ENCODE measurements at places on chromosomes 7 and 10. TPM values are rescaled to one million over a fixed set of nuclear protein-coding genes. Genes with fewer than 3 reads are reported as not detected.

GRCh38 chr7:33559324-33559710, 346.0 kb upstream of the BMPER start:
- DNase-seq, result no peak

DNA sequence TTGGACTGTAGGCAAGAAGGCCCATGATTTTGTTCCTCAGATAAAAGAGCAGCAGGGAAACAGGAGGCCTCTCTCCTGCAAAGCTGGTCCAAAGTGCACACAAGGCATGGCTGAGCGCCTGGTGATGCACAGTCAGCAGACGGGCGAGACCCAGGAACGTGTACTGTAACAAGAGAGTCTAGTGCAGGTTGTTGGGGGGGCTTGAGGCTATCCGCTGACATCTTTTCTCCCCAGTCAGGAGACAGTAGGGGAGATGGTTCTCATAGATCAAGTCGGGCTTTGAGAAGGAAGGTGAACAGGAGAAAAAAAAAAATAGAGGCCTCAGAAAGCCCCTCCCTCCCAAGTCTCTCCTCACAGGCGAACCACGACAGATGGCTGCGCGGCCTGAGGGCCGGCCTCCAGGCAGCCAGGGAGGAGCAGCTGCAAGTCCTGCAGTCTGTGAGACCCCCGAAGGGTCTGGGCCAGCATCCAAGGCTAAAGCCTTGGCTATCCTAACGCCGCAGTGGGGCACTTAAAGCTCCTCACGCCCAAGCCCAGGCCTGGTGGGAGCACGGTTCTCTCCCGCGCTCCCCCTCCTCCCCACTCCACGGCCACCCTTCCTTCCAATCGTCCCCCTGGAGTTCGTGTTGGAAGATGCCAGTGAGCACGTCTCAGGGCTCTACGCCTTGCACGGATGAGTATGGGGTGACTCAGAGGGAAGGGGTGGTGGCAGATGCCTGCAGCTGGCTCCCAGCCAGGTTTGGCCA, 68.3 kb downstream of the PRKAG2 start:
- DNase-seq, result no peak

GRCh38 chr10:17435187-17435586, 19.2 kb downstream of the ST8SIA6 start:
- no peak for DNase-seq

DNA sequence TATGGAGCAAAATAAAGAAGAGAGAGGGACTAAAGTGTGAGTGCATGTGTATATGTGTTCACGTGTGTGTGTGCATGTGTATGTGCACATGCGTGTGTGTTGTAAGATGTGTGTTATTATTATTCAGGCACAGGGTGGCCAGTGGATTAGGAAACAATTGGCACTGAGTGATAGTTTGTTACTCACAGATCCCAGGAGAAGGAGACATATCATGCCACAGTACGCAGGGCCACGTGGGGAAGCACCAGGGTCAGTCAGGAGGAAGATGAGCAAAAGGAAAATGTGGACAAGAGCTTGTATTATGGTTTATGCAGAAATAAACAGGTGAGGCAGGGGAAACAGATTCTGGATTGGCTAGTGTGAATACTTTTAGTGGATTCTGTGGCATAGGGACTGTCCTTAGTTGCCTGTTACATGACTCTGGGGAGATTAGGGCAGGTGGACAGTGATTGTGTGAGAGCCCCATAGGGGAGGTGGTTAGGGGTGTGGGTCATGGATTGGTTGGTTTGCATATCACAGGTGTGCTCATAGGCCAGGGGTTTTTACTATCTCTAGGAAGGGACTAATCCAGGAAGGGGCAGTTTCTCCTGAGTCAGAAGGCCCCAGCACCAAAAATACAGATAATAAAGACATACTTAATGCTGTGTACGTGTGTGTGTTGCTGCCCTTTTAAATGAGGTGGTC, 90.0 kb downstream of the PLXDC2 start:
- no peak for DNase-seq

GRCh38 chr10:102705531-102705930, 8.7 kb downstream of the ARL3 start:
- no peak for DNase-seq

GRCh38 chr7:149772241-149772955, 990 bp downstream of the ZNF467 start:
- DNase-seq, result no peak

- DNase-seq, result no peak
Observed at GRCh38 chr10:70272925-70273316, 10.9 kb downstream of the NPFFR1 start.

DNA sequence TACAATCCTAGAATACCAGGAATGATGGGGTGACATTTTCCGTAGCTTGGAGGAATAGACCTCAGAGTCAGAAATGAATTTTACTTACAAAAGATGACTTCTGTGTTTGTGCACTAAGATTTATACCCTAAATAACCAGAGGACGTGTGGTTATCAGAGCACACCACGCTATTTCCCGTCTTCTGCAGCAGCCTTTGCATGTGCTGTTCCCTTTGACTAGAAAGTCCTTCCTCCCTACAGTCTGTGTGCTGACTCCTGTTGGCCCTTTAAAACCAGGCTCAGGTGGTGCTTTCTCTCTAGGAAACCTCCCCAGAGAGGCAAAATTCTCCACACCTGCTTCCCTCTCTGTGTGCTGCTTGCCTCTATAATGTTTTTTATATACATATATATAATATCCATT, 73.3 kb upstream of the SMNDC1 start:
- DNase-seq, result no peak

- no peak for DNase-seq
Observed at GRCh38 chr10:13315361-13315760, 15.5 kb upstream of the PHYH start.

DNA sequence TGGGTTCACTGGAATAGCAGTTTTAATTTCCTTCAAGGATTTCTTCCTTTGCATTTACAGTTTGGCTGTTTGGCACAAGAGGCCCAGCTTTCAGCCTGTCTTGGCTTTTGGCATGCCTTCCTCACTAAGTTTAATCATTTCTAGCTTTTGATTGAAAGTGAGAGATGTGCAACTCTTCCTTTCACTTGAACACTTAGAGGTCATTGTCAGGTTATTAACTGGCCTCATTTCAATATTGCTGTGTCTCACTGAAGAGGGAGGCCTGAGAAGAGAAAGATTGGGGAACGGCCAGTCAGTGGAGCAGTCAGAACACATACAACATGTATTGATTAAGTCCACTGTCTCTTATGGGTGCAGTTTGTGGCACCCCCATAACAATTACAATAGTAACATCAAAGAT, 33.9 kb downstream of the PTTG1IP2 start:
- no peak for DNase-seq

- no peak for DNase-seq
Observed at GRCh38 chr7:156158213-156158612, 345.9 kb upstream of the SHH start.

- no peak for DNase-seq
Observed at GRCh38 chr10:5445006-5445405, 32.6 kb downstream of the NET1 start.

- no peak for DNase-seq
Observed at GRCh38 chr7:126799541-126799940, 453.2 kb downstream of the GRM8 start.

GRCh38 chr7:82722946-82723345, 279.4 kb upstream of the CACNA2D1 start:
- no peak for DNase-seq

GRCh38 chr10:129483430-129484010, 16.5 kb downstream of the MGMT start:
- no peak for DNase-seq

GRCh38 chr10:95513941-95514392, 47.2 kb downstream of the SORBS1 start:
- DNase-seq, result no peak

DNA sequence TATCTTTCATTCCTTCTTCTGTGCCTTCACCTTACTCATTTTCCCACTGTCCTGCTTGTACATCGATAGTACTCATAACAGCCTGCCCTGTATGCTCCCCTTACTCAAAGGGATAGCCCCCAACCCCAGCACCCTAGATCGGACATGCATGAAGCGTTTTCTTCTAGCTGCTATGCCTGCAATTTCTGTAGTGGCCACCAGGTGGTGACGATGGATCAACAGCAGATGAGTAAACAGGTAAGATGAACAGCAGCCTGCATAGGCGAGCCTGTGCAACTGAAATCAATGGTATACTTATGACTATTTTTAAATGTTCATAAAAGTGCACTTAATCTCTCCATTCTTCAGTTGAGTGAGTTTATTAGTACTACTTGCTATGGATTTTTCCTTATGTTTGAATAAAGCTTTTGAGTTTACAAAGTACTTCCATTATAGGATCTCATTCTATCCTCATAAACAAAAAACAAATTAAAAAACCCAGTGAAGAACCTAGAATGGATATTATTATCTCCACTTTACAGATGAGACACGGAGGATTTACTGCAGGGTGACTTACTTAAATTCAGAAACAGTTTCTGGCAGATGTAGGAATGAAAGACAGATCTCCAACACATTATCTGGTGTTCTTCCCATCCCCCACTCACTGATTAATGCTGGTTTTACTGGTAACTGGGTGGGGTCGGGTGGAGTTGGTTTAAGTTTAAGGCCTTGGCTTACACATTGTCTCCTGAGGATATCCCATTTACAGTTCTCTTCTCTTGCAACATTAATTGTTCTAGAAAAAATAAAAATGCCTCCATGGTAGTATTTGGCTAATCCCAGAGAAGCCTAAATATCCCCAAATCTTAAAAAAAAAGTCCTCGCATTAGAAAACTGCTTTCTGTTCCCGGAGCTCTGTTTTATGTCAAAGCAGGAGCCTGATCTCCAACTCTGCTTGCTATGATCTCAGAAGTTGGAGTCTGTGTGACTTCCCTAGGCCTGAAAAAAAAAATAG, 222.1 kb downstream of the GLI3 start:
- no peak for DNase-seq

DNA sequence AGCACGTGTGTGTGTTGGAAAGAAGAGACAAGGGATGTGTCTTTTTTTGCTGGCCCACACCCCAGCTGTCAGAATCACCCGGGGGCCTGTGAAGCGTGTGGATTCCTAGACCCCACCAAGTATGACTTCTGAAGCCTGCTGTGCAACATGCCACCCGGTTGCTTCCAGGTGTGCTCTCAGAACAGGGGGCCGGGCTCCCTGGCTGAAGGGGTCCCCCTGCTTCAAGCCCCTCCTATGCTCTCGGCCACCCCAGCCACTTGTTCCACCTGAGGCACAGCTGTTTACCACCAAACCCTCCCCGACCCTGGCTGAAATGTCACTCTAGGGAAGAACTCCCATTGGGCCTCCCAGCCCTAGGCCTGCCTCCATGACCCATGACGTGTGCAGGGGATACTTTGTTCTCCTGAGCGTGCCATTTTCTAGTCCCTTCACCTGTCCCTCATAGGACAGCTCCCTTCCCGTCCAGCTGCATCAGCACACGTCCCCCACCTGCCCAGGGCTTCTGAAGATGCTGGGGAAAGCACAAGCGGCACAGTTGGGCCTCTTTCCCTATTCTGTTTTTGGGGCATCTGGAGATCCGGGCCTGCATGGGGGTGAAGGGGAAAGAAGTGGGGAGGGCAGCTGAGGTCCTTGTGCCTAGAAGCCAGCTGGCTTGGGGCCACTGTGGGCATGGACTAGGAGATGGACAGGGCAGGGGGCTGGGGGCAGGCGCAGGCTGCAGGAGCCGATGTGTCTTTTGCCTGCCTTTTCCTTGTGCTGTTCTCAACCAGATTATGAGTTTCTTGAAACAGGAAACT, 33.3 kb downstream of the CRHR2 start:
- no peak for DNase-seq

DNA sequence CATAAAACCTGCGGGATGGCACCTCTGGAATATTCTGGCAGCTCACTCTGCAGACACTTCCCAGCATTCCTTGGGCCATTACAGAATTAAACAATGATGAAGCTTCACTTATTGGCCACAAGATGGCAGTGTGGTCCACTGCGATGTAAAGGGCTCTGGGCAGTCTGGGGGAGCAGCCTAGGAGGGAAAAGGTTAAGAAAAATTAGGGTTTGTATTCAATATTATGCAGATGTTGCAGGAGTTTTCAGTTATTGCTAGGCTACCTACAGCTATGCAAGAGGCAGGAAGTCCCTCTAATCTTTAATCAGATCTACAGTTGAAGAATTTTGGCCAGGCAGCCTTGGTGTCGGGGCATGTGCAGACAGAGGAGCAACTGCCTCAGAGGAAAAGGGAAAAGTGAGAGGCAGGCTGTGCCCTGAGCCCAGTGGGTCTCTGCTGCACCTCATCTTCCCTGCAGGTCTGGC, 233.2 kb upstream of the PRSS1 start:
- no peak for DNase-seq

DNA sequence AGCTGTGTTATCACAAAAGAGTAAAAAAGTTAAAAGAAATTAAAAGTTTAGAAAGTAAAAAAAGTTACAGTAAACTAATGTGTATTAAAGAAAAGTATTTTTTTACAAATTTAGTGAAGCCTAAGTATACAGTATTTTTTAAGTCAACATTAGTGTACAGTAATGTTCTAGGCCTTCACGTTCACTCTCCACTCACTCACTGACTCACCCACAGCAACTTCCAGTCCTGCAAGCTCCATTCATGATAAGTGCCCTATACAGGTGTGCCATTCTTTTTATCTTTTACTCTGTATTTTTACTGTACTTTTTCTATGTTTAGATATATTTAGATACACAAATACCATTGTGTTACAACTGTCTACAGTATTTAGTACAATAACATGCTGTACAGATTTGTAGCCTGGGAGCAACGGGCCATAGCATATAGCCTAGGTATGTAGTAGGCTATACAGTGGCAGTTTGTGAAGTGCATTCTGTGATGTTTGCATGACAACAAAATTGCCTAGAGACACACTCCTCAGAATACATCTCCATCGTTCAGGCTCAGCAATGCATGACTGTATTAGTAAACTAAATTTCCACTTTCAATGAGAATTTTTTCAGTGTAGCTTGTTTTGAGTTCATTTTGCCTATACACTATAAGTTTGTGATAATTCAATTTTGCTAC, 539.9 kb upstream of the C7orf33 start:
- DNase-seq, result no peak

GRCh38 chr10:93977442-93977841, 16.3 kb upstream of the PLCE1 start:
- no peak for DNase-seq

GRCh38 chr7:121610243-121610642, 214.1 kb upstream of the FAM3C start:
- no peak for DNase-seq

DNA sequence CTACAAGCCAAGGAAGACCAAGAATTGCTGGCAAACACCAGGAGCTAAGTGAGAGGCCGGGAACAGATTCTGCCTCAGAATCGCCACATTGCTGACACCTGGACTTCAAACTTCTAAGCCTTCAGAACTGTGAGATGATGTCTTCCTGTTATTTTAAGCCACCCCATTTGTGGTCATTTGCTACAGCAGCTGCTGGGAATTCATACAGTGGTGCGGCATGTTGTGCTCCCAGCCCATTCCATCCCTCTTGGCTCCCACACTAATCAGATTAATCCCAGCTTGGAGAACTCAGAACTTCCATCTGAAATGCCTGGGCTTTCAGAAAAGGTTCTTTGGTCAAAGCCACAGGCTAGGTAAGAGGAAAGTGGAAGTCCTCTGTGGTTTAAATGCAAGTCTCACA, 24.9 kb downstream of the TCAF1 start:
- DNase-seq, result no peak

Gene PDK4
- 0.40 TPM for total RNA-seq

Gene HYAL4
- not detected for total RNA-seq

Gene DMBT1
- total RNA-seq, result 0.03 TPM

Gene CALML3
- not detected for total RNA-seq

Gene NEUROD6
- not detected for total RNA-seq

Gene PON3
- not detected for total RNA-seq

Gene LEP
- not detected for total RNA-seq

Gene HOXA5
- not detected for total RNA-seq

Gene PILRB
- total RNA-seq, result 48.8 TPM

Gene ZNF467
- total RNA-seq, result 0.08 TPM

Gene UBE2H
- total RNA-seq, result 9.1 TPM

Gene GLI3
- total RNA-seq, result 0.03 TPM

Gene STEAP4
- 0.10 TPM for total RNA-seq

Gene STOX1
- total RNA-seq, result 0.35 TPM

Gene C10orf62
- not detected for total RNA-seq
